ENCODE measurements at places on chromosomes 13 and 19. TPM values are rescaled to one million over a fixed set of nuclear protein-coding genes. Genes with fewer than 3 reads are reported as not detected.

GRCh38 chr13:90302107-90302506, 1045.4 kb upstream of the MIR17HG start:
- DNase-seq: no peak

DNA sequence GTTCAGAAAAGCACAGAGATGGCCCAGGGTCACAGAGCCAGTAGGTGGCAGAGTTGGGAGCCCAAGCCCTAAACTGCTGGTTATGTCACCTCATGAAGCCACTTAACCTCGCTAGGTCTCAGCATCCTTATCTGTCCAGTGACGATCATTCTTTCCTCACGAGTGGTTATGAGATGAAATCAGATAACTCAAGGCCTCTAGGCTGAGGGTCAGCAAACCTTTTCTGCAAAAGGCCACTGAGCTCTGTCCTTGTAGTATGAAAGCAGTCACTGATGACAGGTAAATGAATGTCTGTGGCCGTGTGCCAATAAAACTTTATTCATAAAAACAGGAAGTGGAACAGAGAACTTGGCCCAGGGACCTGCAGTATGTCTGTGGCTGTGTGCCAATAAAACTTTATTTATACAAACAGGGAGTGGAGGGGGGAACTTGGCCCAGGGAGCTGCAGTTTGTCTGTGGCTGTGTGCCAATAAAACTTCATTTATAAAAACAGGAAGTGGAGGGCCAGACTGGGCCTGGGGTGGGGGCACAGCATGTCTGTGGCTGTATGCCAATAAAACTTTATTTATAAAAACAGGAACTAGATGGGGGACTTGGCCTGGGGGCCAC, 71.2 kb downstream of the GNG7 start:
- no peak for DNase-seq

GRCh38 chr13:25739376-25739775, 312.4 kb downstream of the SHISA2 start:
- DNase-seq: no peak

DNA sequence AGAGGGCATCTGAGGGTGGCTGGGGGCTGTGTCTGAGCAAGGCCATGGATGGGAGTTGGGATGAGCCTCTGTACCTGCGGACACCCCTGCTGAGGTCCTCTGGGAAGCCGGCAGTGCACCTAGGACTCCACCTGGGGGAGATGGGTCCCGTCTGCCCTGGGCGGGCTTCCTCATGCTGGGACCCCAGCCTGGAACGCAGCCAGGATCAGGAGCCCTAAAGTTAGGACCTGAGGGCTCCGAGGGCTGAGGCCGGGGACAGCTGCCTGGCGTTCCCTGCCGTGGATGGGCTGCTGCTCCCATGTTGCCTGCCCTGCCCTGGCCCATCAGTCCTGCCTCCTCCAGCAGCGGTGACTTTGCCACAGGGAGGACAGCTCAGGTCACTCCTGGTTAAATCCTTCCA, 26.1 kb downstream of the CRTC1 start:
- no peak for DNase-seq

DNA sequence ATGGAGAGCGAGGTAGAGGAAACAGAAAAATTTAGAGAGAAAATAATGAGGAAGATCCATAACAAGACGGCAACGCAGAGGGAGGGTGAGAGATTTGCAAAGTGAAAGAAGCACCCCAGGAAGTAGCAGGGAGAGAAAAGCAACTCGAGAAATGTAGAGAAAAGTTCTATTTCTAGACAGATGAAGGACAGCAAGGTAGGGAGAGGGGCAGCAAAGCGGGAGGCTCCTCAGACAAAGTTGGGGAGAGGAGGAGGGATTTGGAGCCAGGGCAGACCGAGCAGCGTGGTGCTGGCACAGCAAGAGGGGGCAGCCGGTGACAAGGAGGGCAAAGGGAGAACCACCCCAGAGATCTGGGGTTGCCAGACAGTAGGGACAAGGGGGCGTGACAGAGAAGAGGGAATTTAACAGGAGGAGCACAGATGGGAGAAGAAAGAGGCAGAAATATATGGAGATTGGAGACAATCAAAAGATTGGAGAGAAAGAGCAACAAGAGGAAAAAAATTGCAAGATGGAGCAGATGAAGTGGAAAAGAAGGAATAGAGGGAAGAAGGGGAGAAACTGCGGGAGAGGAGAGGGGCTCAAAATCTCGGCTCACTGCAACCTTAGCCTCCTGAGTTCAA, 989 bp downstream of the ZNF766 start:
- DNase-seq: no peak

Gene PROSER1
- total RNA-seq: 17.5 TPM

Gene ZNF324B
- 3.7 TPM for total RNA-seq

Gene COX7A1
- 1,917 TPM for total RNA-seq

Gene CCNA1
- 2.0 TPM for total RNA-seq

DNA sequence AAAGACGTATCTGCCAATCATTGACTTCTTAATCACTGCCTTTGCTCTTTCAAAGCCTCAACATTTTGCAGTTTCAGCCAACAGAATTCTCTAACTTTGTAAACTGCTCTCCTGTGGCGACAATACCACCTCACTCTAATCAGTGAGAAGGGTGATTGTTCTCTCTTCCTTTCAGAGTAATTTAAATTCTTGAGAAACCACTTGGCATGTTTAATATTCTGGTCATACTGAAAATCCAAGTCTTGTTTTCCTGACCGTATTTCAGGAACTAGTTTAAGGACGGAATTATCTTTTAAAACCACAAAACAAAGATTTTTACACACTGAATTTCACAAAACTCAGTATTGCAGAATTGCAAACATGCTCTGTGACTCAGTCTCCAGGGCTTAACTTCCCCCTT, 5.2 kb upstream of the CDC16 start:
- DNase-seq: no peak

Gene IGFLR1
- total RNA-seq: 4.2 TPM

GRCh38 chr13:90430127-90430526, 917.4 kb upstream of the MIR17HG start:
- no peak for DNase-seq

Gene IGFL3
- not detected for total RNA-seq

DNA sequence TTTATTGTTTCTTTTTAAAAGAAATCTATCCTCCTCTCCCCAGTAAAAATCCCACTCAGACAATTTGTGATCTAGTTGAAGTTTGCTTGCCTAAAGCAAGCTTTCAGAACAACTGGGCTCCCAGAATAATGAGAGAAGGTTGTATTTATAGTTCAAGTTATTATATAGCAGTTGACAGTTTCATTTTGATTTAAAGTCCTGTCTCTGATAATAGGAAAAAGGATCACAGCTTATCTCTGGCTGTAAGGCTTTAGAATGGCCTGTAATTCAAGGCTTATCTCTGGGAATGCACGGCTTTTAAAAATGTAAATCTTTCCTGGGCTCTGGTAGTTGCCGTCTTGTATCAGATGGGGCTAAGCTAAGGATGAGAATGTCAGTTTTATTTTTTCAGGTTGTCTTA, 123.3 kb upstream of the TMTC4 start:
- DNase-seq: no peak

DNA sequence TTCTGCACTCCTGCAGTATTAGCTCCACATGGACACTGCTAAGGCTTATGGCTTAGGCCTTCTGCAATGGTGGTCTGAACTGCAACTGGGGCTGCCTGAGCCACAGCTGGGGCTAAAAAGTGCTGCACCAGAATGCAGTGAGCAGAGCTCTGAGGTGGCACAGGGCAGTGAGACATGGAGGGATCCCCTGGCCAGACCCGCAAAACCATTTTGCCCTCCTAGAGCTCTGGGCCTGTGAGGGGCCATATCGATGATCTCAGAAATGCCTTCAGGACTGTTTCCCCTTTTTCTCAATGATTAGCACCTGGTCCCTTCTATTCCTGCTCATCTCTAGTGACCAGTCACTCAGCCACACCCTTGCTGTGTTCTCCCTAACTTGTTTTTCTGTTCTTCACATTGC, 397.7 kb downstream of the UQCRFS1 start:
- no peak for DNase-seq

Gene NOVA2
- total RNA-seq: 5.9 TPM

DNA sequence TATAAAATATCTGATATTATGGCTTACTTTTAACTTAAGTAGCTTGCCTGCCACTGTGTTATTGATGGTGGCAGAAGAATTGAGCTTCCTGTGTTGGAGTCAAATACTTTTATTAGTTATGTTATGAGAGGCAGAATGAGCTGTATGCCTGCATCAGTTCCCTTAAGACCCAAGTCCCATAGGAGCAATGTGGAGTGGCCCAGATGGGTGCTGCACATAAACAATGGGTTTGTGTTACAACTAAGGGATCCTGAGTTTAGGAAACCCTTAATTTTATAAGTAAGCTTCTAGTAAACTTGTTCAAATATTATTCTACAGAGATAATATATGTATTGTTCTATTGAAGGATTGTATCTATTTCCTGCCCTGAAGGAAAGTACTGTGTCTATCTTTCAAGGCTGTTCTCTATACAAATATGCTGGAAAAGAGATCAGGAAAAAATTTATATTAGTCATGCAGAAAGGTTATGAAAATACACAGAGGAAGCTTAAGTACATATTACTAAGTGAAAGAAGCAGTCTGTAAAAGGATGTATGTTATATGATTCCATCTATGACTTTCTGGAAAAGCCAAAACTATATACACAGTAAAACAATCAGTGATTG, 2018.0 kb upstream of the PCDH20 start:
- DNase-seq: no peak
